Stromal cell of bone marrow (primary cell): ENCODE measurements at places on chromosomes 6 and 20.

DNA sequence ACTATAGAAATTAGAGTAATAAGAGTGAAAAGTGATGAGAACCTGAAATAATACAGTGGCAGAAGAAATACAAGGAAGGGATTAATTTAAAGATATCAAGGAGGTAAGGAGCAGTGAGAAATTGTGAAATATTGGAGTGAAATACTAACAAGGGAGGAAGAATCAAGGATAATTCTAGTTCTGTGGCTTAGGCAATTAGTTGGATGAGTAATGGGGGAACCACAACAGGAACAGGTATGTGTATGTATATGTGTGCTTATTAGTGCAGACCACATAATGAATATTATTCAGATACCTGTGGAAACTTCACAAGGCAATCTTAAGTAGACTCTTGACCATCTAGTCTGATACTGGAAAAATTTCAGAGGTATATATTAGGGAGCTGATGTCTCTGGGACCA is 143.3 kb downstream of the TINAG start:
- no peak for DNase-seq

DNA sequence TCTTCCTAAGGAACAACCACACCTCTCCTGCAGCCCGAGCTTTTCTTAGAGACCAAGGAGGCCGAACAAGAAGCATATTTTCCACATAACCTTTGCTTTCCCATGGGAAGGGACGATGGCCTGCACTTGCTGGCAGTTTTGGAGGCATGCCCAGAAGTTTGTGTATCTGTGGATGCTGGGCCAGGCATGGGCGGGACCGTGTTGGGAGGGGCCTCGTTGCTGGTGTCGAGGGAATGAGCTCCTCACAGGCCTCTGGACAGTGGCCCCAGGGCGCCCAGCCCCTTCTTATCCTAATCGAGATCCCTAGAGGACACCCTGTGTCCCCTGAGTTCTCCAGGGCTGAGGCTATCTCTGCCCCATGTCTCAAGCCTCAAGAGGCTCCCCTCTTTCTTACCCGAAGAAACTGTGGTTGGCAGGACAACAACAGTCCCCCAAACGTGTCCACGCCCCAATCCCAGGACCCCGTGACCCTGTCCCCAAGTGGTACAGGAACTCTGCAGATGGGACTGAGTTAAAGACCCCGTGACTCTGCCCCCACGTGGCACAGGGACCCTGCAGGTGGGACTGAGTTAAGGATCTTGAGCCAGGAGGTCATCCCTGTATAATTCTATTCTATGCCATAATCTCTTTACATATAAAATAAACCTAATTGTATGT is 99.5 kb upstream of the BHLHE23 start:
- DNase-seq: no peak

- no peak for DNase-seq
These were observed 31.8 kb downstream of the SESN1 start for GRCh38 chr6:109062767-109063352.

DNA sequence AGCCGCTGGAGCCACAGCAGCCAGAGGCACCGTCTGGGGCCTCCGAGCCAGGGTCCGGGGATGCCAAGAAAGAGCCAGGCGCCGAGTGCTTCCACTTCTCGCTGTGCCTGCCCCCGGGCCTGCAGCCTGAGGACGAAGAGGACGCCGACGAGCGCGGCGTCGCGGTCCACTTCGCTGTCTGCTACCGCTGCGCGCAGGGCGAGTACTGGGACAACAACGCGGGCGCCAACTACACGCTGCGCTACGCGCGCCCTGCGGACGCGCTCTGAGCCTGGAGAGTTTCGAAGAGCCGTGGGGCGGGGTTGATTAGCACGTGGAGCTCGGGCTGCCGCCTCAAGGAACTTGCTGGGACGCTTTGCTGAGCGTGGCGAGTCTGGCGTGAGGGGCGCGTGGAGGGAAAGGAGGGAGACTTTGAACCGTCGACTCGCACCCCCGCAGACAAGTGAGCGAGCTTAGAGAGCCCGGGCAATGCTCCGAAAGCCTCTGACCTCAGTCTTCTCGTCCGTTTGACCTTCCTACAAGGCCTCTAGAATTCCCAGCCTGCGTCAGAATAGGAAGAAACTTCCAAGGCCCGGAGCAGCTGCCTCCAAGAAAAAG is 1.3 kb downstream of the PPP1R3G start:
- DNase-seq: no peak

- no peak for DNase-seq
These were observed 365.8 kb upstream of the OPRM1 start for GRCh38 chr6:153673225-153673624.

DNA sequence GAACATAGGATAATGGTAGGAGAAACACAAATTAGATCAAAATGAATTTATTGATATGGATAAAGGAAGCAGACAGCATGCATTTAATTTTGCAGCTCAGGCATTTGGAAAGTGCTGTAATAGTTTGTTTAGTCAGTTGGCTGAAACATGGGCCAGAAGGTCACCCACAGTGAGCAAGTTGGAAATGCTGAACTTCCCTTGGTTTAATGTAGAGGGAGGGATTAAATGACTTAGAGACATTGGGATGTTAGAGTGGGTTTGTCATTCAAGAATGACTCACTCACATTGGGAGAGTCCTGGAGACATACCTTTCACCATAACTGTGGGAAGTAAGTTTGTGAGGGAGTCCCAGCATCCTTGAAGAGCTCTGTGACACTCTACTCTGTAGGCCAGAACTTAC is 231.5 kb upstream of the PLCB4 start:
- peak; percentile 45 for DNase-seq

DNA sequence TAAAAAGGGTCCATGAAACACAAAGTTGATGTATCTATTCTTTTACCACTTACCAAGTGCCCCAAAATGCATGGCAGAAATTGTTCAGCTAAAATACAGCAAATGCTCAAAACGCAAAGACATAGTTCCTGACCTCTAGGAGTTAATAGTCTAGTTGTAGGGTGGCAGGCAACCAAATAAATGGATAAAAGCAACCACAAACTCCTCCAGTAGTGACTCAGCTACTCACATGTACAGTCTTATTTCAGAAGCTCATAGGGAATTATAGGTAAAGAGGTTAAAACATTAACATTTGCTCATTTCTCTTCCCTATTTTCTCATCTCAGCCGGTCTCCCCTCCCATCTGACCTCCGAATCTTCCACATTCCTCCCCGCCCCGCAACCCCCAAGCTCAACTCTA is 143.9 kb upstream of the INSM1 start:
- no peak for DNase-seq

GRCh38 chr6:108469316-108469715 is 91.4 kb upstream of the FOXO3 start:
- no peak for DNase-seq

- DNase-seq: no peak
These were observed 9.8 kb downstream of the MMUT start for GRCh38 chr6:49453221-49453620.

GRCh38 chr6:35948725-35949124 is 27.8 kb upstream of the SRPK1 start:
- DNase-seq: no peak

DNA sequence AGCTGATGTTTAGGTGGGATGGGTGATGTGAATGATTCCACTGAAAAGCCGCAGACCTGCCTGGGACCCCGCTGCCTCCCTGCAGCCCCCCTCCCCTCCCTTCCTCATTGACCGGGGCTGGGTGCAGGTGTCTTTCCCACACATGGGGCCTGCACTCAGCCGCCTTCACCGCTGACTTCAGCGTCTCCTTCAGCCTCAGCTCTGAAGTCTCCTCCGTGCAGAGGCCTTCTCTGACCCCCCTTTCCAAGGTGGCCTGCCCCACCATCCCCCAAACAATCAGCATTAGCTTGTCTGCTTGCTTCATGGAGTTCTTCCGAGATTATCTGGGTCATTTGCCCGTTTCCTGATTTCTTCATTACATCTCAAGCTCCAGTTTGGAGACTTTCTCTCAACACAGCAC is 140.7 kb downstream of the SMOC2 start:
- DNase-seq: no peak

DNA sequence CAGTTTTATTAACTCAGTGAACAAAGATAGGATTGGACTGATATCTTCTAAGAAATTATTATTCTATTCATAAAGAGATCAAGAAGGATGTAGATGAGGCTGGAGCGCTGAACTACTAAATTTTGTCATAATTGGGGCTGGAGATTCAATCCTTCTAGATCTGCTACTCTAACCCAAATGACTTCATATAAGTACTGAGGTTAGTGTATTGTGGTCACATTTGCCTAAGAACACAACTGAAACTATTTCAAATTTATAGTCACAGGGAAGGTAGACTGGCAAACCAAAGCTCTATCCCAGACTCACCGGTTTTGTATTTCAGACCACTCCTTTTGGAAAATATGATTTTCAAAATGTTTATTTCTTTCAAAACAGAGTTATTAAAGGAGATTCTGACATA is 96.7 kb downstream of the BMP5 start:
- DNase-seq: no peak

DNA sequence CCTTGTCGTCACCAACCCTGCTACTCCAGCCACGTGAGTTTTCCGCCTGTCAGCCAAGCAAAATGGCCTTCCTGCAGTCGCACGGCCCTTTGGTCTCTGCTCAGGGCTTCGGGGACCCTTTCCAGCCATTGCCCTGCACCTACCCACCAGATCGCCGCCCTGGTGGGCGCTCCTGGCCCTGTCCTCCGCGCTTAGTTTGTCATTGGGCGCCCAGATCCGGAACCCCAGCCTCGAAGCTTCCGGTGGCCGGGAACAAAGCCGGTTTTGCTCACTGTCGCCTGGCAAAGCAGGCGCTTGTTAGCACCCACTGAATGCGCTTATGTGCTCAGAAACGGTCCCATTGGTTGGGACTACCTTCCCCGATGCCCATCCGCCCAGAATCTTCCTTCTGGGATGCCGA is 536 bp downstream of the ZFP57 start:
- no peak for DNase-seq

DNA sequence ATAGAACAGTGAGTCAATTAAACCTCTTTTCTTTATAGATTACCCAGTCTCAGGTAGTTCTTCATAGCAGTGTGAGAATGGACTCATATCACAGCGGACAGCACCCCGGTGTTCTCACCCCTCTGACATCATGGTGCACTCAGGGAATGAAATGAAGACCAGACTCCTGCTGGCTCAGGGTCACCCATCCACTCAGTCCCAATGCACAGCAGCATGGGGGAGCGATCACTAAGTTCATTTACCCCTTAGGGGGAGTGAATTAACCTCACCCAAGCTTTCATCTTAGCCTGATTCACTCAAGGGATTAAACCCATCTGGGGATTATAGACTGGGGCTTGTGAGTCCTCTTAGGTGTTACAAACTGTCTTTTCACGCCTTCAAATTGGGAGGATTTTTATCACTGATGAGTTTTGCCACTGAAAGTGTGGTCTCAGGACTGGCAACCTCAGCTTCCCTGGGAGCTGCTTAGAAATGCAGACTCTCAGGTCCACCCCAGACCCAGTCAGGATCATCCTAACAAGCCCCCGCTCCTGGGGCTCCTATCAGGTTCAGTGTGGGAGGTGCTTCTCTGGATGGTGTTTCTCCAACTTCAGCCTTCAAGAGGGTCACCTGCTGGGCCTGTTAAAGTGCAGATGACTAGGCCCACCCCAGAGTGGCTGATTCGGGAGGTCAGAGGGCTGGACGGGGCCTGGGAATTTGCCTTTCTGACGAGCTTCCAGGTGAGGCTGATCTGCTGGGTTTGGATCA is 44.3 kb upstream of the FRMD1 start:
- DNase-seq: no peak

GRCh38 chr6:158539413-158539812 is 20.5 kb upstream of the TMEM181 start:
- DNase-seq: no peak

GRCh38 chr6:4603856-4604369 is 172.3 kb upstream of the CDYL start:
- DNase-seq: no peak

GRCh38 chr6:145155873-145156782 is 579.2 kb downstream of the EPM2A start:
- DNase-seq: no peak

DNA sequence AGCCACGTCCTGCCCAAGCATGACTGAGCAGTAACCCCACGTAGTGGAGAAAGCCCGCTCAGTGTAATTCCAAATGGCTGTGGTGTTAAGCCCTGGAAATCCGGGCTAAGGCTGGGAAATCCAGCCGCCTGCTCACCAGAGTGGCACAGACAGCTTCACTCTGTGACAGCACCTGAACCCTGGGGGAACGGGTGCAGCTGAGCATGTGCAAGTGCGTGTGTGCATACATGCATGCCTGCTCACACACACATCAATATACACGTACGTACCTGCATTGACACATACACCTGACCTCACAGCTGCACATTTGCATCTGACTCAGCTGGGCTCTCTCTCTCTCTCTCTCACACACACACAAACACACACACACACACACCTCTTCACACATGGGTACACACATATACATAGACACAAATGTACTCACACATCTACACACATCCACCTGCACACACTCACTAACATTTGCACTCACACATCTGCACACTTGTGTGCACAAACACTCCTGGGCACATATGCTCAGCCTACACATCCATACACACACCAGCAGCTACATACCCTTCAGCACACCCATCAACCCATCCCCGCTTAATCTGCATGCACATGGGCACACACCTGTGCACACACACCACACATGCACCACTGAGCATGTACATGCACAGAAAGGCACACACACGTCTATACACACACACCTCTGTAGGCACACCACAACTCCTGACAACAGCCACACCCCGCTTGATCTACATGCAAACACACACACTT is 114.1 kb downstream of the GRM4 start:
- DNase-seq: no peak

DNA sequence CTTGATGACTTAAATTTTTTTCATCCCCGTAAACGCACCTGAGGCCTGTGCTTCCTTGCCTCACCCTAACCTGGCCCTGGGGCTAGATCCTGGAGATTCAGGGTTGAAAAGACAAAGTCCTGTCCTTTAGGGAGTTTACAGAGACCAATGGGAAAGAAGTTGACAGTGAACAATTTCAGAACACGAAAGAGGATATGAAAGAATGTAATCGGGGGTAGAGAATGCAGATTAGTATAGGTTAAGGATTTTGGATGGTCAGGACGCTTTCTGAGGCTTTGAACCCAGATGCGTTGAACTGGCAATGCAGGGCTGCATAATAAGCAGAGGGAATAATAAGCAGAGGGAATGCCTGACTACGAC is 1.7 kb upstream of the FBXO5 start:
- no peak for DNase-seq

- DNase-seq: no peak
These were observed 728.4 kb downstream of the PTPRT start for GRCh38 chr20:42461291-42461690.
